ENCODE measurements at places on chromosomes 6 and 20.

GRCh38 chr6:16420715-16421461, 182.5 kb downstream of the GMPR start:
- no peak for DNase-seq

DNA sequence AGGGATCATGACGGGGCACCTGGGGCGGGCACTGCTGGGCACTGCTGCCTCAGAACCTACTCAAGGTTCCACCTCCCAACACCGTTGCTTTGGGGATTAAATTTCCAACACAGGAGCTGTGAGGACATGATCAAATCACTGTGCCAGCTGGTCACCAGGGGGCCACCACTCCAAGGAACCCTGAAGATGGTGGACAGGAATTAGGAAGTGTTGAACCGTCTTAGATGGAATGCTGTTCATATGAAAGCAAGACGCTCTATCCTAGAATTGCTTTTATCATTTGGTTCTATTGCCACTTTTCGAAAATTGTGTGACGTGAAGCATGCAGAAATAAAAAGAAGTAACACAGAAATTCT, 140.3 kb downstream of the DLL1 start:
- no peak for DNase-seq

GRCh38 chr6:62445521-62445920, 159.5 kb upstream of the KHDRBS2 start:
- no peak for DNase-seq

DNA sequence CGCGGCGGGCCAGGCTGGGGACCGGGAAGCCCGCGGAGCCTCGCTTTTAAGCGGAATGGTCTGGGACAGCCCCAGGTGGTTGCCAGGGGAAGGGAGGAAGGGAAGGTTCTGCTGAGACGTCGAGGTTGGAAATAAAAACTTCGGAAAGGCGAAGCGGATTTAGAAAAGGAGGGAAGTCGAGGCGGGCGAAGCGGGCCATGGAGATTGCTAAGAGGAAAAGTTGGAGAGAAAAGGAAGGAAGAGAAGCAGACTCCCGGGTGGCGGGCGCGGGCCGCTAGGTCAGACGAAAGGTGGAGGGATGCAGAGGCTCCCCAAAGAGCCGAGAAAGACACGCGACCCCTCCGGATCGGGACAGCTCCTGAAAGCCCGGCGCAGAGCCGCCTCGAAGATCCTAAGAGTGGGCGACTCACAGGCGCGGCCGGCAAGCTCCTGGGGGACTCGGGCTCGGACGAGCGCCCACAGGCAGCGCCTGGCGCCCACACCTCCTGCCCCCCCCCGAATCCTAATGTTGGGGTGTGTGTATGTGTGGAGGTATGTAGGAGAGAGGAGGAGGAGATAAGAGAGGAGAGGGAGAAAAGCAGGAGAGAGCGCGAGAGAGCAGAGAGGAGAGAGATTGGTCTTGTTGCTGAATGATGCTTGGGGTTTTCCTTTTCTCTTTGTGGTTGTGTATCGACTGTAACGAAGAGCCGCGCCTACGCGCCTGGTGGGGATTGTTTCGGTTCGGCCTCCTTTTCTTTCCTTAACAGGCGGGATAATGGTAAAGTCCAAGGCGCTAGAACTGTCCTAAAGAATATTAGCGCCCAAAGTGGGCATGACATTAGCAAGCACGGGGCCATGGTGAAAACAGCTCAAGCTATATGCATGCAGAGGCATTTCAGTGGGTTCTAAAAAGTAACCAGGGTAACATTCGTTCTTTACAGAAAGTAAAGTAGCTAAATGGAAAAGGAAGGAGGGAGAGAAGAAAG, 1.5 kb downstream of the TFAP2B start:
- no peak for DNase-seq

DNA sequence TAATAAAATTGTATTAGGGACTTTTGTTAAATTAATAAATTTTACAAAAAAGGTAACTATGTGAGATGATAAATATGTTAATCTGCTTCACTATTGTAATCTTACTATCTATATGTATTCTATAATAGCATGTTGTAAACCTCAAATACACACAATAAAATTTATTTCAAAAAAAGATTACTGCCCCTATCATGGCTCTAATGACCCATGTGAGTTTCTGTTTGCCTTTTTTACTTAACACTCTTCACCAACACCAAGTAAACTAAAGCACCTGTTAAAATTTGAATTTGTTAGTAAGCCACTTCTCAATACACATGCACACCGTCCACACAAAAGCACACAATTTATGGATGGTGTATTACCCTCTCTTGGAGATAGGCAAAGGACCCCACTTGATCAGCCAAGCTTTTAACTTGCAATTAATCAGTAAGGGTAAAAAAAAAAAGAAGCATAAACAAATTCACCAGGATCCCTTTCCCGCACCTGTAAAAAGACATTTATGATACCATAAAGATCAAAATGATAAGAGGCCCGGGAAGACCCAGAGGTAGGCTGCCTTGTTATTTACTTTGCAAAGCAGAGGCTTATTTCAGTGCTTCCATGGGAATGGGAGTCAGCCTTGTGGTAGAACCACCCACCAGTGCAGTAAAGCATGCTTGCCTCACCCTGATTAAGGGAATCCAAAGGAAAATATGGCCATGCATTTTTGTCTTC, 28.6 kb upstream of the PKHD1 start:
- no peak for DNase-seq

DNA sequence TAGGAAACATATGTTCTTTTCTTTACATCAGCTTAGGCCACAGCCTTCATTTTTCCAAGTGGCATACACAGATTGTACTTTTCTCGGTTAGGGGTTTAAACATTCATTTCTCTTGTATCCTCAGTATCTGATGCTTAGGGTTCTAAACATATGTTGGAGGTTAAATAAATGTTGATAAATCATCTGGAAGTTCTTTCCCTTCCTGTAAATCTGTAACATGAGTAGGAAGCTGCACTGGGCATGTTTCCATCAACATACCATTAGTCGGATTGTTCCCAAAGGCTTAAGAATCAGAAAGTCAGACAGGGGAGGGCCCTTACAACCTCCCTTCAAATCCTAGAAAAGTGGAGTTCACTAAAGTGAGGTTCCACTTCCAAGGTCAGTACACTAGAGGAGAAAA, 54.8 kb upstream of the BCLAF1 start:
- DNase-seq = no peak

DNA sequence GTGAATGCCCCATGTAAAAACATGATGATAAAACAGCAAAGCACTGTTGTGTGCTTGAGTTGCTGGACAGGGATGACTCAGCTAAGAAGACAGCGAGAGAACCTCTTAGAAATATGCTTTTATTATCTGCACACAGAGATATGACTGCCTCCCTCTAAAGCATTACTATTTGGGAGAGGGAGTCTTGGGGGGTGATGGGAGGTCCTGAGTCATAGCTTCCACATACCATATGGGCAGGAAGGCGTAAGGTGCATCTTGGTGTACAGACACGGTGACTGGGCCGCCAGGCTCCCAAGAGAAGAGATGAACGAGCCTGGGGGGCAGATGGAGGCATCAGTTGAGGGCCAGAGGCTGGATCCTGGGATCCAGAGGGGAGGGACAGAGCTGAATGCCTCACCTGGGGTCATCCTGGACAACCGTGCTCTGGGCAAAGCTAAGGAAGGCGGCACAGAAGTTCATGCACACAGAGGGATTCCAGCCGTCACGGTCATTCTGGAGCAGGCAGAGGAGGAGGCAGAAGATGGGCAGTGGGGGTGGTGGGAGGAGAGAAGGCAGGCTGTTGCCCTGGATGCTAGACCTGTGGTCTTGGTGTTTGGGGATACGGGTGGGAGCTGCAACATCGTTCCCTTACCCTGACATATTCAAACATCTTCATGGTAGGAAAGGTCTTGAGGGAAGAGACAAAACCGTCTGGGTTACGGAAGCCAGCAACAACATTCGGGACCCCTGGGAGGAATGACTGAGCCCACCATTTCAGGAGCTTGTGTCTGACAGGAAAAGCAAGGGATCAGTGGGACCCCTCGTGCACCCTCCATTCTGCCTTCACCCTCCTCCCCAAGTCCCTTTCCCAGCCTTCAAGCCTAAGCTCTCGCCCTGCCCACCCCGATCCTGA, 2.0 kb downstream of the DXO start:
- no peak for DNase-seq

GRCh38 chr20:32206760-32207625, 550 bp downstream of the PLAGL2 start:
- peak; percentile 28 for DNase-seq

DNA sequence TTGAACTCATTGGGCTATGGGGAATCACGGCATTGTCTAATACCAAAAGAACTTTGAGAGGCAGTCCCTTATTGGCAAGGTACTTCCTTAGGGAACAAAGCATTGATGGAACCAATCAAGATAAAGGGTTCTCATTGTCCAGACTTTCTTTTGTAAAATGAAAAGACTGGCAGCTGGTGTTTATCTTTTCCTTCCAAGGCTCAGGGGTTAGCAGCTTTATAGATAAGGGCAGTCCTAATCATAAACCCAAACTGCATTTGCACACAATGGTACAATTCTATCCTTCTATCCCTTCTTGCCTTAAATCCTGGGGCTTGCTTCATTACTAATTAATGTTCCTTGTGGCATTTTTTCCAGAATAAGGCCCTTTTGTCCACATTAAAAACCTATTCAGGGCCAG, 28.6 kb downstream of the CDK19 start:
- DNase-seq = no peak

DNA sequence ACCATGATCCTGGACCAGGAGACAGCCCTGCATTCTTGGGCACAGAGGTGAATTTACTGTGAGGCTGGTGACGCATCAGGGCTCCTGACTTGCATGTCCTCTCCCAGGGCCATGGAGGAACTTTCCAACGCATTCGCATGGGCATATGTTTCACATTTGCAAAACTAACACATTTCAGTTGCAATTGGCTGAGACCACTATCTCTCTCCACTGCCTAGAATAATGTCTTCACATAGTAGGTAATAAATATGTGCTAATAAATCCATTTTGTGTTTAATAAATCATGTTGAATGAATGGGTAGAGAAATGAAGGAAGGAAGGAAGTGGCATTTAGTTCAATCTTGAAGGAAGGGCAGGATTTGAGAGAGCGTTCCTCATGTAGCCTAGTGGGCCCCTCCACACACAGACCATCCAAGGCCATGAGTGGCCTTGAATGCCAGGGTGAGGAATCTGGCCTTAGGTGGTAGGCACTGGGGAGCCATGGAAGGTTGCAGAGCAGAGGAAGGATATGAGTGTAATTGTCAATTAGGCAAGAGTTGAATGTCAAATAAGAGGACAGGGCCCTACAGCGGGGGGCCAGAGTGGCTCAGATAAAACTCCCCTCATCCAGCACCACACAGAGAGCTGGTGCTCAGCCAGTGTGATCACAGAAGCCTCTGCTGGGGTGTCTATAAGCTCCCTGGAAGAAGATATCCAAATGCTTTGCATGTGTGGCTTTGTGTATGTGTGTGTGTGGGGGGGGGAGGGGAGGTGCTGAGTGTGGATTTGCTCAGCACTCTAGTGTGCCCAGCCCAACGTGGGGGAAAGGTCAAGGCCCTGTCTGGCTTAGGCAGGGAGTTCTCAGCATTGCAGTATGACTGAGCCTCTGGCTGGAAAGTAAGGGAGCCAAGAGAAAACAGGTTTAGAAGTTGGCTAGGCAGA, 30.9 kb upstream of the CCN5 start:
- DNase-seq = no peak

- DNase-seq = no peak
Observed at GRCh38 chr6:41164551-41165120, 1.7 kb upstream of the TREM2 start.

- DNase-seq = no peak
Observed at GRCh38 chr20:889106-889505, 27.0 kb downstream of the ANGPT4 start.

DNA sequence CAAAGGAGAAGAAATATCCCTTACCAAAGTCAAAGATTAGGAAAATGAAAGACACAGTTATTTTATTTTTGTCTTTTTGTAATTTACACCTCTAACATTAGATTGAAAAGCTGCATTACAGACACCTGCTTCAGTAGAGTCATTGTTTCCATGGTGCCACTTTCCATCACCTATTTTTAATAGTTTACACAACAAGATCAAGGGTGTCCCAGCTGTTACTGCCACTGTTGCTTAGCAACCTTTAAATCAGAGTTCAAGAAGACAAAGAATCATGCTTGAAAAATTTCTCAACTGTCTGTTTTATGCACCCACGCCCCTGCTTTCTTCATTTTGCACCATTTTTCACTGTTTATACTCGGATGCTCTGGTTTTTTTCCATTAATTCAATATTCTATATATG, 668.2 kb upstream of the GJE1 start:
- DNase-seq = no peak

DNA sequence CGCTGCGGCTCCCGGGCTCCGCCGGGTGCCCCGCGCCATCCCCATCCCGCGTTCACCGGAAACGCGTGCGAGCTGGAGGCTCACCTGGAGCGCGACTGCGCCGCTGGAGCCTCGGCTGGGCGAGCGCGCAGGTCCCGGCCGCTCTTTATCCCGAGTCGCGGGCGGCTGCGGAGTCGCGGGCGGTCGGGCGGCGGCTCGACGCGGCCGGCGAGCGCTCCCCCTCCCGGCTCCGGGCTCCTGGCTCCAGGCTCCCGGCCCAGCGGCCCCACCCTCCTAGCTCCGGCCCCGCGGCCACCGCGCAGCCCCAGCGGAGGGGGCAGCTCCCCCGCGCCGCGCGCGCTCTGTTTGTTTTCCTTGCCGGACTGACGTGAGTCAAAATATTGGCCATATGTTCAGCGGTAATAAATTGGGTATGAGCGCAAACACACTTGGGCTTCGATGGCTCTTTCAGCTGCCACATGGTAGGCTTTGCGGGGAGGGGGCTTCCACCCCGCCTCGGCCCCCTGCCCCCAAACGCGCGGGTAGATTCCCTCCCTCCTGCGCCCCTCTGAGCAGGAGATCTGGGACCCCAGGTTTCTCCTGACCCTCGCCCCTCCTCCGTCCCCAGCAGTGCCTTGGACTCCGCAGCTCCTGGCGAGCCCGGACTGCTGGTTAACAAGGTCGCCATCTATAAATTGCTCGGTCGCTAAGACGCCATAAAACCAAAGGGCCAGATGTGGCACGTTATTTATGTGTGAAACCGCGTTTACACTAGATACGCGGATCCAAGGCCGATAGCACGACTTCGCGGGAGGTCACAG, 8.8 kb upstream of the NKX2-2 start:
- no peak for DNase-seq

GRCh38 chr6:25330796-25331685, 51.9 kb downstream of the CARMIL1 start:
- no peak for DNase-seq

GRCh38 chr6:35736253-35736894, 458 bp upstream of the ARMC12 start:
- peak; percentile 77 for DNase-seq

- DNase-seq = no peak
Observed at GRCh38 chr6:155341130-155341828, 27.0 kb upstream of the TFB1M start.

- no peak for DNase-seq
Observed at GRCh38 chr6:33697845-33698244, 13.7 kb downstream of the UQCC2 start.

- DNase-seq = no peak
Observed at GRCh38 chr6:128259029-128259724, 261.2 kb downstream of the PTPRK start.

- DNase-seq = no peak
Observed at GRCh38 chr20:54011346-54011745, 59.0 kb downstream of the BCAS1 start.

DNA sequence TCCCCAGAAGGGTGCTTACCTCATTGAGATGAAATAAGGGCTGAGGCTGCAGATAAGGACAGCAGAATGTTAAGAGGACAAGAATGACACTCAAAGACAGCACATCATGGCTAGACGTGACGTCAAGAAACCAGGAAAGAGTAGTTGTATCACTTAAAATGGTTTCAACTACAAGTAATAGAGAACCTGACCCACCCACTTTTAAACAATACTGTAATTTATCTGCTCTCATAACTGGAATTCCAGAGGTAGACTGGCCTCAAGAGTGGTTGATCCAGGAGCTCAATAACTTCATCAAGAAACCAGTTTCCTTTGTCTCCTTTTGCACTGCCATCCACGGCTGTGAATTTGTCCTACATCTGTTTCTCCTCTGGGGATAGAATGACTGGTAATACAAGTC, 187.1 kb downstream of the EYA4 start:
- no peak for DNase-seq

All from KBM-7 (cell line).